ENCODE measurements at places on chromosomes 5 and 9. TPM values are rescaled to one million over a fixed set of nuclear protein-coding genes. Genes with fewer than 3 reads are reported as not detected.

DNA sequence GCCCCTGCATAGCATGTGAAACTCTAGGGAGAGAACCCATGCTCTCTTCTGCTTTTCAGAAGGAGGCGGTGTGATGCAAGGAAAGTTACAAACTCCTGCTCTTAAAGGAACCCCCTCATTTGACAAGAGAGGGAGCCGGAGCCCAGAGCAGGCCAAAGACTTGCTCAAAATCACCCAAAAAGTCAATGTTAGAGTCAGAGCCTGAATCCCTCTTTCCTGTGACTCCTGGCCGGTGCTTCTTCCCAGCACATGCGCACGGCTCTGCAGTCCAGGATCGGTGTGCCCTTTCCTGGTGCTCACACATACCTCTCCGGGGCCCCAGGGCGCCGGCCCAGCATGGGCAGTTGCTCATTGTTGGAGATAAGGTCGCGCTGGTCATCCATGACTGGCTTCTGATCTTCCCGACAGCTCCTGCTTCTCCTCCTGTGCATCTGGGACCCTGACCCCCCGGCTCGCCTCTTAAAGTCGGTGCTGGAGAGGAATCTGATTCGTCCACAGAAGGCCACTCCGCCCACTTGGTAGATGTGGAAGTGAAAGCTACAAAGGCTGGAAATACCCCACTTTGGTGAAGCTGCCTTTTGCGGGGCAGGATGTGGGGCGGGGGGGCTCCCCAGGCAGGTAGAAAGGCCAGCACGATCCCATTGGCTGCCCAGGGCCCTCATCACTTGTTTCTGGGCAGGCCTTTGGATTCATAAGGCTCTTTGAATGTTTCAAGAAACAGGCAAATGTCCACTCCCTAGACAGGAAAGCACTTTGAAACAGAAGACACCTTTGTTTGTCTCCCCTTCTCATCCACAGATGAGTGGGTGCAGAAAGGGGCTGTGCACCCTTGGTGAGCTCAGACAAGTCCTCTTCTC, at the start of gene CD74:
TSS of gene CD74 (minus strand) at position 592 of the 857 bp plus-strand sequence. CDS start at position 431, 161 bp downstream.
- peak within 1 kb of the TSS; percentile 97 for H3K27ac ChIP-seq
- peaks cover 33% of the 10 kb centered on the region for H3K4me1 ChIP-seq
- H3K27me3 ChIP-seq = no peaks in the 10 kb centered on the region
- H3K36me3 ChIP-seq = peaks cover 17% of the 10 kb centered on the region
- peak within 1 kb of the TSS; percentile 75 for H3K4me3 ChIP-seq

DNA sequence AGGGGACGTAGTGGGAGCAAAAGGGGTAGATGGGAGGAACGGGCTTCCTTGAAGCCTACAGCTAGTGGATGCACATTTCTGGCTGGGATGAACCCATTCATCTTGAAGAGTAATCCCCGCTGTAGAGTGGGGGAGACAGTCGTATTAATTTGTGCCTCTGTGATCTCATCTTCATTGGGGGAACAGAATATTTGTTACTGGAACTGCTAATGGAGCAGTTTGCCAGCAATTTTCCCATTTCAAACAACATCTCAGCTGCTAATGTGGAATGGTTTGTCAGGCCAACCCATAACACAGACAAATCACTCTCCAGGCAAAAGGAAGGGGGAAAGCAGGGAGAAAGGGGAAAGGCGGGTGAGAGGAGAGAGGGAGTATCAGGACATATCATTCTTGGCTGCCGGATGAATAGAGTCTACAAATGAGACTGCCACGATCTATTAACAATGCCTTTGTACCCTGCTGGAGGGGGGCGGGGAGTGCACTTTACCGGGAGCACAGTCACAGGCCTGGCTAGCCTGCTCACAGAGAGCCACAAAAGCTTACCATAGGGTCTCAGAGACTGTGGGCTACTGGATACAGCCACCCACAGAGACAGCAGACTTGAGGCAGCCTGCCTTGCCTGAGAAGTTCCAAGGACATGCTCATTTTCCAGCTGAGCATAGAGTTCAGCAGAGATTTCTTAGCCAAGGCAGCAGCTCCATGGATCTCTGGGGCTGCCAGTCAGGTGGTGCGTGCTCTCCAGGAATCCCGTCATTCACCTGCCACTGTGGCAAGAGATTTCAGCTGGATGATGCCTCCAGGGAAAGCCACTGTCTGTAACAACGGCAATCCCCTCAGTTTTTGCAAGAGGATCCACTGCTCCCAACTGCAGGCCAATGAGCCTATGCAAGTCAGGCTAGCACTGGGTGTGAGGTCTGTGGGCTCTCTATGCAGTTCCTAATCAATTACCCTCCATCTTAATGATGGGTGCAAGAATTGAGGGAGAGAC, 217.7 kb upstream of the PANK3 start:
- H3K36me3 ChIP-seq = no peaks in the 10 kb centered on the region
- no peak overlapping the region for H3K27ac ChIP-seq
- no peaks in the 10 kb centered on the region for H3K27me3 ChIP-seq
- H3K4me1 ChIP-seq = peaks cover 4% of the 10 kb centered on the region
- DNase-seq = no peak
- H3K4me3 ChIP-seq = no peak overlapping the region

- no peaks in the 10 kb centered on the region for H3K27me3 ChIP-seq
- H3K4me1 ChIP-seq = no peaks in the 10 kb centered on the region
- no peak overlapping the region for H3K4me3 ChIP-seq
- no peak overlapping the region for H3K27ac ChIP-seq
Measured at GRCh38 chr9:117860849-117861248, 156.6 kb downstream of the TLR4 start.

DNA sequence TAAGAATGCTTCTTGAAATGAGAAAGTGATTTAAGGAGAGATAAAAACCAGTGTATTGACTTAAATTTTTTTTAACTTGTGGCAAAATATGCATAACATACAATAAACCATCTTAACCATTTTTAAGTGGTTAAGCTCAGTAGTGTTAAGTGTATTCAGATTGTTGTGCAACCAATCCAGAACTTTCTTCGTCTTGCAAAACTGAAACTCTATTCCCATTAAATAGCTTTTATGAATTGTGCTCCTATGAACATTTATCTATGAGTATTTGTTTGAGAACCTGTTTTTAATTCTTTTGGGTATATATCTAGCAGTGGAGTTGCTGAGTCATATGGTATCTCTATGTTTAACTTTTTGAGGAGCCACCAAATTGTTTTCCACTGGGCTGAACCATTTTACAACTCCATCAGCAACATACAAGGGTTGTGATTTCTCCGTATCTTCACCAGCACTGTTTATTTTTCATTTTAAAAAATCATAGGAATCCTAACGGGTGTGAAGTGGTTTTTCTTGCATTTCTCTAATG, 76.6 kb upstream of the ACTBL2 start:
- no peak for DNase-seq
- no peaks in the 10 kb centered on the region for H3K4me1 ChIP-seq
- H3K4me3 ChIP-seq = no peak overlapping the region
- H3K27ac ChIP-seq = no peak overlapping the region
- H3K27me3 ChIP-seq = no peaks in the 10 kb centered on the region

DNA sequence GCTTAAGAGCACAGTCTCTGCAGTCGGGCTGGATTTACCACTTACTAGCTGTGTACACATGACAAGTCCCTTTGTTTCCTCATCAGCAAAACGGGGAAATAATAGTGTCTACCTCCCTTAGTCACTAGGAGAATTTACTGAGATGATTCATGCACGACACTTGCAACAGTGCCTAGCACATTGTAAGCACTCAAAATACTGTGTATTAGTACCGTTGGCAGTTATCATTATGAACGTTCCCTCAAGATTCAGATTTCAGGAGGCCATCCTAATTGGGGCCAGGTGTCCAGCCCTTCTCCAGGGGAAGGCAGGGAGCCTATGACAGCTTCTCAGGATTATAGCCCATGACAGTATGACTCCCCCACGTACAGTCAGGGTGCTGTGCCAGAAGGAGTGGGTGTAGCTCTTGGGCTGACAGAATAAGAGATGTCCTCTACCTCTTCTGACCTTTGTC, 164.3 kb downstream of the DOCK2 start:
- no peak for DNase-seq
- no peak overlapping the region for H3K27ac ChIP-seq
- no peaks in the 10 kb centered on the region for H3K27me3 ChIP-seq

- H3K4me1 ChIP-seq = no peaks in the 10 kb centered on the region
- H3K36me3 ChIP-seq = no peaks in the 10 kb centered on the region
- no peak overlapping the region for H3K27ac ChIP-seq
- no peak for DNase-seq
Measured at GRCh38 chr5:28328681-28329080, 1290.3 kb upstream of the CDH9 start.

DNA sequence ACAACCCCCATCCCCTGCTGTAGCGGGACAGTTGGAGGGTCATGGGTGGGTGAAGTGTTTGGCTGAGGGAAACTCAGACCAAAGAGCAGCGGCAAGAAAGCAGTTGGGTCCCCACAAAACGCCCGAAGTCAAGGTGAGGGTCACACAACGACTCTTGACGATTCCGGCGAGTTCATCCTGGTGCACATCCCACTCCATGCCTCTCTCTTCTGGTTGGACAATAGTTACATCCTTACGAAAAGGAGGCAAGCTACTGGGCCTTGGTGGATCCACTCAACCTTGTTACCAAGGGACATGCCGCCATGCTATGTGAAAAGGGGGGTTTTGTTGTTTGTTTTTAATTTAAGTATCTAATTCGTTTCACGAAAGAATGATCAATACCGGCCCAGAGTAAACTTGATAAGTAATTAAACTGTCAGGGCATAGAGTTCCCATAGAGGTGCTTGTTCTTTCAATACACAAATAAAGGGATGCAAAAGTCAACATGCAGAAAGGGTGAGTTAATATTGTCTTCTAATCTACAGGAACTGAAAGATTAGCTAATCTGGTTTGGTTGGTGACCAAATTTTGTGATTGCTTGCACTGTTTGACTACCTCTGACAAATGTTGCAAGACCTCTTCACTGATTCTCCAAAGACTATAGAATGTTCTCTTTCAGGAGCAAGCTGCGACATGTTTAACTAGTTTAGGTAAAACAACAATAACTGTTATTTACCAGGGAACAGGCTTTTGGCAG, 732 bp upstream of the SMIM15 start:
- H3K4me3 ChIP-seq = peak overlapping the region; percentile 94
- H3K36me3 ChIP-seq = peaks cover 18% of the 10 kb centered on the region

GRCh38 chr5:9686216-9686615, 56.1 kb upstream of the TAS2R1 start:
- H3K27ac ChIP-seq = no peak overlapping the region
- H3K4me1 ChIP-seq = no peaks in the 10 kb centered on the region
- H3K27me3 ChIP-seq = no peaks in the 10 kb centered on the region
- DNase-seq = no peak

DNA sequence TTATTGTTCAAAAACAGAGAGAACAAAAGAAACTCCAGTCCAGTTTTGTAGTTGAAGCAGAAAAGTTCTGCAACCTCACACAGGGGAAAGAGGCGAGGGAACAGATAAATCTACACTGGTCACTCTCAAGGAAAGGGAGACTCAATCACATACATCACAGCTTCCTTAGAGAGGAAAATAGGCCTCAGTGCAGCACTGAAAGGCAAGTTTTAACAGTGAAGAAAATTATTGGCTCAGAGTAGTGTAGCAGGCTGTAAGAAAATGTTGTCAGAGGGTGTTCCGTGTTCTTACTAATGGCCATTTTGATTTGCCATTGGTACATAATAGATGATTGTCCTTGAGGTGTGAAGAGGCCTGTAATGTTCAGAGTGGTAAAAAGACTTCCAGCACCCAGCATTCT, 530.0 kb upstream of the CDH6 start:
- H3K27me3 ChIP-seq = no peaks in the 10 kb centered on the region
- no peak for DNase-seq
- no peaks in the 10 kb centered on the region for H3K36me3 ChIP-seq
- H3K4me1 ChIP-seq = no peaks in the 10 kb centered on the region

GRCh38 chr5:156375895-156376495, 49.0 kb downstream of the SGCD start:
- DNase-seq = no peak
- H3K36me3 ChIP-seq = no peaks in the 10 kb centered on the region
- no peak overlapping the region for H3K27ac ChIP-seq
- no peak overlapping the region for H3K4me3 ChIP-seq
- no peaks in the 10 kb centered on the region for H3K4me1 ChIP-seq

DNA sequence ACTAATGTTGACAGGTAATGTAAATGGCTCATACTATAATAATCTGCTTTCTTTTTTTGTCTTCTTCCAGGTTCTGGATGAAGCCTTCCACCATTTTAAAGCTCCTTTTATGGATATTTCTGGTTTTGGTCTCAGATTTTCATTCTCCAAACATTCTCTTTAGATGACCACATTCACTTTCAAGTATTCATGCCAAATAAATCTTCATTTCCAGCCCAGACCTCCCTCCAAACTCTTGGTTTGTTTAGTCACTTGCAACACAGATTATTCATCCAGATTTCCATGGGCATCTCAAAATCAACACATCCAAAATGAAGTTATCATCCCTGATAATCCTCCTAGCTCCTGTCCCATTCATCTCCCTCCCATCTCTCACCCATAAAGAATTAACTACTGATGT, 40.3 kb upstream of the SVEP1 start:
- no peak overlapping the region for H3K27ac ChIP-seq
- no peak for DNase-seq
- no peaks in the 10 kb centered on the region for H3K27me3 ChIP-seq
- no peaks in the 10 kb centered on the region for H3K4me1 ChIP-seq
- H3K4me3 ChIP-seq = no peak overlapping the region

DNA sequence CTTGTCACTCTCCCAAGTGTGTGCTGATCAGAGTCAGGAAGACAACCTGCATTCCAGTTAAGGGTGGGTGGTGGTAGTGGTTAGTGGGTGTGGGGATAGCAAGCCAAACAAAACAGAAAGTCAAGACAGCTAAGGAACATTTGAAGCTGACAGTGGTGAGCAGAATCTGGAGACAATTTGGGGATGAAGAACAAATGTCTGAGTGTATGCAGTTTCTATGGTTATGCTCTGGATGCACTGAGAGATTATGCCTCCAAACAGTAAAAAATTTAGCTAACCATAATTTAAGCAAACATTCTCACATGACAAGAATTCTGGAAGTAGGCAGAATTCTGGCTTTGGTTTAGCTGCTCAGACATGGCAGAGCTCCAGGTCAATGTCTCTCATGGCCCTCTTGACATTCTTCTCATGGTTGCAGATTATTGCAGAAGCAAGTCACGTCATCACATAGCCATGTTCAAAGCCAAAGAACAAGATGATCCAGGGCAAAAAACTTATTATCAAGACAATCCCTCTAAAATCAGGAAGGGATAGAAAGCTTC, 148.7 kb downstream of the LURAP1L start:
- no peak overlapping the region for H3K4me3 ChIP-seq
- H3K36me3 ChIP-seq = no peaks in the 10 kb centered on the region
- no peaks in the 10 kb centered on the region for H3K27me3 ChIP-seq
- peak overlapping the region; percentile 72 for H3K27ac ChIP-seq

GRCh38 chr9:108844391-108844790, 11.4 kb downstream of the ACTL7B start:
- no peak overlapping the region for H3K27ac ChIP-seq
- no peak for DNase-seq
- H3K36me3 ChIP-seq = no peaks in the 10 kb centered on the region

- no peaks in the 10 kb centered on the region for H3K27me3 ChIP-seq
- peaks cover 43% of the 10 kb centered on the region for H3K36me3 ChIP-seq
- DNase-seq = no peak
- peak overlapping the region; percentile 77 for H3K4me3 ChIP-seq
Measured at GRCh38 chr5:82276800-82277612, 1.1 kb downstream of the RPS23 start.

GLRA1 gene
- not detected for total RNA-seq

PRUNE2 gene
- total RNA-seq = 7.4 TPM

LHFPL2 gene
- total RNA-seq = 41.0 TPM

EGFLAM gene
- total RNA-seq = 2.1 TPM

GARIN3 gene
- not detected for total RNA-seq

SEMA6A gene
- total RNA-seq = 33.3 TPM

DRD1 gene
- 0.58 TPM for total RNA-seq

ADGRD2 gene
- not detected for total RNA-seq
